ENCODE measurements at places on chromosomes 5 and 9.

GRCh38 chr5:132477784-132478365, 12.7 kb downstream of the IRF1 start:
- no peak for DNase-seq

DNA sequence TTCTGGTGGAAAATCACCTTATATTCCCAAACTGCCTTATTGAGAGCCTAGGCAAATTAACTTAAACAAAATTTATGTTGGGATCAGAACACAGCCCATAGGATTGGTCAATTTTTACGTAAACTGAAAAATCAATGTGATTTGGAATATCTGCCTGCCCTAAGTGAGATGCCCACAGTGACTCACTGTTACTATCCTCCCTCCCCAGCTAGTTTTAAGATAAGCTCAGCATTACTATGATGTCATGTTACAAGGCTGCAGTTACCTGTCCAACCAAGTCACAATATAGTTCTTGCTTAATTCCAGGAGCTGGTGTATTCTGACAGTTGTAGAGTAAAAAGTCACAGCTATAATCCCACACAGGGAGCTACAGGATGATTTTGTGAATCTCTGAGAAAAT, 23.1 kb downstream of the SKP1 start:
- DNase-seq: no peak

DNA sequence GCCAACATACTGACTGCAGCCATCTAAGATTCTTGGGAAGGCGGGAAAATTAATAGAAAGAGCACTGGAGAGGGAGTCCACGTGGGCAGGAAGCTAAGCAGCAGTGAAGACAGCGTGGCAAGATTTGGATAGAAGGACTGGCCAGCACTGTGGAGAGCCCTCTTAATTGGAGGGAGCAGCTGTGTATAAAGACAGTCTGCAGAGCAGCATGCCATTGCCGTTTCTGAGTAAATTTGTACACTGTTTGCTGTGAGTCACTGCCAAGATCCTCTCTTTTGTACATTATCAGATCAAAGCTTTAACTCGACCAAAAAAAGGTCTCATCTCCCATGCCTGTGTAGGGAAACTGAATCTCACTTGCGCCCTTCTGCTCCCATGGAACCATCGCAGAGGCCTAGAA, 45.3 kb downstream of the INSYN2B start:
- no peak for DNase-seq

- DNase-seq: no peak
Measured at GRCh38 chr9:135951889-135952663, 9.1 kb downstream of the UBAC1 start.

- no peak for DNase-seq
Measured at GRCh38 chr5:150638488-150639376, 1.7 kb upstream of the SYNPO start.
